ENCODE measurements at places on chromosomes 6 and 20.

GRCh38 chr6:144969602-144970272, 684.6 kb downstream of the UTRN start:
- DNase-seq: no peak

GRCh38 chr6:57267586-57268293, 45.6 kb upstream of the RAB23 start:
- peak; percentile 91 for DNase-seq

DNA sequence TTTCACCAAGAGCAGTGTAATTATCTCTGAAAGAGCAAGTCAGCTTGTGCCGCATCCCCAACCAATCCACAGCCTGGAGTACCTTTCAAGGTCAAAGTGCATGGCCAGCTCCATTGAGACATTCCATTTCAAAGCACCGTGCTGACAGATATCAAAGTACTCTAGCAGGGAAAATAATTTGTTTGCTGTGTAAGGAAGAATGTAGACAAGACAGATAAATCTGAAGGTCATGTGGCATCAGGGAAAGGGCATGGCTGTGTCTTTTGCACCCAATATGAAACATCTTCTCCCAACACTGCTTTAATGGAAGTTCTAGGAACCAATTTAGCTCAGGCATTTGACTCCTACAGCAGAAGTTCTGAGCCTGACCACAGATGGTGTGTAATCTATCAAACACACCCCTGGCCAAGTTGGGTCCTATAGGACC, 242.7 kb upstream of the TAB2 start:
- no peak for DNase-seq

DNA sequence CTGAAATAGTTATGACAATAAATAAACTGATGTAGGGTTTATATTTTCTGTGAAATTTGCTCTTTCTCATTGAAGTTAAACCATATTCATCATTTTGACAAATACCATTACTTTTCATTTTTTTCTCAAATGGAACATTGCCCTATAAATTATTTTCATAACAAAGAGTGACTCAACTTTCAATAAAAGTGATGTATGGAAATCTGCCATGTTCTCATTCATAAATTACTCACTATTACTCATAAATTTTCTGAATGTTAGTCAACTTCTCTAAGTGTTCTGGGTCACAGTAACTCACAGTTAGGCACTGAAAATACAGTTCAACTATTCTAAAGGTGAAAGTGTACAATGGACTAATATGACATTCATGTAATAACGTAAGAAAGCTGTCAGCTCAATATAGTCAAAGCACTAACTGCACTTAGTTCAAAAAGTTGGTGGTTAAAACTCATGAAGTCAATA, 19.0 kb upstream of the STX11 start:
- DNase-seq: no peak

- DNase-seq: no peak
These were observed 4.7 kb downstream of the HLA-B start for GRCh38 chr6:31352310-31352682.

- no peak for DNase-seq
These were observed 217.9 kb upstream of the SPTLC3 start for GRCh38 chr20:12790859-12791258.

- DNase-seq: no peak
These were observed 138.9 kb downstream of the DTNBP1 start for GRCh38 chr6:15523679-15524630.

DNA sequence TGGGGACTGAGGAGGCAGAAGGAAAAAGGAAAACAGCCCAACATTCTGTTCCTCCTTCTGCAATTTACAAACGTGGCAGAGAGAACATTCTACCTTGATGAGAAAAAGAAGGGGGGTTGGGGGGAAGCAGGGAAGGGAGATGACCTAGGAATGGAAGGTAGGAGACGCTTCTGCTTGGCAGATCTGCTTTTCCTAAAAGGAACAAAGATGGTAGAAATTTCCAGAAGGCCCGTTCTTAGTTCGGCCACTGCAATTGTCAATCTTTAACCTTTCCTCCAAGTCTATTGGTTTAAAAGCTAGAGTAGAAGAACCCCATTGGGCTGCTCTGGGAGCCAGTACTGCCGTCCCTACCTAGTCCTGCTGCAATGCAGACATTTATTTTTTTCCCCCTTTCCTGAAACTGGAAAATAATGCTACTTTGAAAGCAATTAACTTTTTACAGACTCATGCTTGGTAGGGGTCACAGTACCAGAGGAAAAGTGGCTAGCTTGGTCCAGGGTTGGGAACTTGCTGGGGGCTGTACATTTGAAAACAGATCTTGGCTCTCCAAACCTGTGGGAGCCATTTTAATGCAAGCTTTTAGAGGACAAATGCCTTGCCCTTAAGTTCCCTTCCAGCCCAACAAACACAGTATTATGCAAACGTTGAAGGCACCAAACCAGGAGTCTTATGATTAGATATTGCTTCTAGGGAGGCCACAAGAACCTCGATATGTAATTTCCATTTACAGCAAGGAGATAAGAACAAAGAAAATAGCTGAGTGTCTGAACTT, 2.6 kb downstream of the ZMYND8 start:
- DNase-seq: no peak

- peak; percentile 78 for DNase-seq
These were observed 114.4 kb downstream of the ADGRG6 start for GRCh38 chr6:142416179-142416578.

DNA sequence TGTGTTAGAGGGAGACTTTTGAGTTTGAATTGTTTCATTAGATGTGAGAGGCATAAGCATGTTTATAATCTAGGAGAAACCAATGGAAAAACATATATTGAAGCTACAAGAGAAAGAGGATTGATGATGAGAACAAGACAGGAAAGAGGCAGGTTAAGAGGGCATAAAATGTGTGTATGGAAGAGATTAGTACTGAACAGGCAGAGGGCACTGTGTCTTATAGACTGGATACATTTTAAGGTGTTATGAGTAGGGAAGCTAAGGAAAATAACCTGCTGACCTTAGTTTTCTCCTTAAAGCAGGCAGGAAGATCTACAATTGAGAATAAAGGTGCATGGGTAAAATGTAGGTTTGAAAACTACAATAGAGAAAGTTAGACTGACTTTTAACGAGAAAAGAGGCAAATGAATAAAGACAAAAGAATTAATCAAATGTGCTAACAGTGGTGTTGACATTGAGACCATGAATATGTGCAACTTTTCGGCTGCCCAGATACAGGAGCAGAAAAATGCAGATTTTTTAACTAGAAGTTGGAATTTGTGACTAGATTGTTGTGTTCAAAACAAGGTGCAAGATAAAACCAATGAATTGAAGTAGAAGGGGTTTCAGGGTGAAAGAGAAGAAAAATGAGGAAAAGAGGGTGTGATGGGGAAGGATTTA, 846.3 kb downstream of the HACE1 start:
- no peak for DNase-seq

GRCh38 chr20:37681384-37682112, 12.3 kb upstream of the CTNNBL1 start:
- no peak for DNase-seq

DNA sequence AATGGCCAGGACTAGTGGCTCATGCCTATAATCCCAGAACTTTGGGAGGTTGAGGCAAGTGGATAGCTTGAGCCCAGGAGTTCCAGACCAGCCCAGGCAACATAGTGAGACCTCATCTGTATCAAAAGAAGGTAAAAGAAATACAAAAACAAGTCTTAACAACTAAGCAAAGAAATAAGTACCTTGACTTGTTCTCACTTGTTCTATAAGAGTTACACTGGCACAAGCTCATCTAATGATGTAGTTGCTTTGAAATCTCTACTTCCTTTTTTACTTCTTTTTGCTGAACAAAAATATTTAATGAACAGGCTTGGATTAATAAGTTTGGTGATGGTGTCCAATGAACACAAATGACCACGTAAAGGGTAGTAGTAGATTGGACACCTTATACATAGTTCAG, 72.2 kb downstream of the SGK1 start:
- no peak for DNase-seq

- no peak for DNase-seq
These were observed 89.4 kb downstream of the HS3ST5 start for GRCh38 chr6:114253431-114253830.

Data from kidney epithelial cell (primary cell).